ENCODE measurements at places on chromosomes 12 and 14.

DNA sequence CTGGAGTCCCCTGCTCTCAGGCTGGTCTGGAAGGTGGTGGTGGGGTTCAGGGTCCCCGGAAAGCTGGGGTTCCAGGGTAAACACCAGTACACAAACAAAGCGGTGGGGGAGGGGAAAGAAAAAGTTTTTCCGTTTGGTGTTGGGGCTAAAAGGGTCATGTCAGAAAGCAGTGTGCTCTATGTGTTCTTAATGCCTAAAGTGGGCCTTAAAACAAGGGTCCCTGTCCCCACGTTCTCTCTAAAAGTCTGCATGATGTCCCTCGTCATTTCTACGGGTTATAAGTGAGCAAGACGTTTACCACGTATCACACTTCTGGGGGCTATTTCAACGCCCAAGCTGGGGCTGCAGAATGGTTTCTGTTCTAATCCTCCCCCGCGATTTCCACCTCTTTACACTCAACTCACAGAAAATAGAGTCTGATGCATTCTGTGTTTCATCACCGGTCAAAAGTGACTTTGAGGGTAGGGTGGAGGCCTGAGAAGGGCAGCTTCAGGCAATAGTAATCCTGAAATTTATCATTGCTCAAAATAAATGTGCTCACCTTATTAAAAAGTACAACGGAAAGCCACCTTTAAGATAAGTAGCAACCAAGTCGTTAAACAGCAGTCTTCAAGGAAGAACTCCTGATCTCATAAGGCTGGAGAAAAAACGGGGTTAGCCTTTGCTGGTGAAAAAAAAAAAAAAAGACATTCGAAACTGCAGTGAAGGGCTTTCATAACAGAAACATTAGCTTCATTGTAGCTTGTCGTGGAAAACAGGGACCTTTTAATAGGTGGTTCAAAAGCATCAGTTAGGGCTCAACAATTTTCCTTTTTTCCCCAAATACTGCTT lies 63.9 kb upstream of the PTGR2 start:
- DNase-seq, result no peak

GRCh38 chr14:95282354-95282985 lies 37.2 kb downstream of the CLMN start:
- no peak for DNase-seq

DNA sequence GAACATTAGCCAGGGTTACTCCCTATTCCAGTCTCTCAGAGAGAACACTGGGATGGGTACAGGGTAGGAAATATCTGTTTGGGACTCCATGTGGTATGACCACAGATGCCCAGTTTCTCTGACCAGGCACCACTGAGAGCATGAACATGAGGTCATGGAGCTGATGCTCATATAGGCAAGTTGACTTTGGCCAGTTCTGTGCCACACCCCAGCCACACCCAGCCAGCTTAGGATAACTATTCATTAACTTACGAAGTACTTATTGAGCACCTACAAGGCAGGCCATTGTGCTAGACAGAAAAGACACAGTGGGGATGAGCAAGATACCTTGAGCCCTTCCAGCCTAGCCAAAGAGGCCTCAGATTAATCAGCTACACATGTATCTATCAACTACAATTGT lies 262.5 kb downstream of the DPF3 start:
- DNase-seq, result no peak

GRCh38 chr12:5546616-5547015 lies 114.7 kb downstream of the NTF3 start:
- no peak for DNase-seq

- DNase-seq, result no peak
Measured at GRCh38 chr14:98444077-98444476, 827.9 kb downstream of the BCL11B start.

DNA sequence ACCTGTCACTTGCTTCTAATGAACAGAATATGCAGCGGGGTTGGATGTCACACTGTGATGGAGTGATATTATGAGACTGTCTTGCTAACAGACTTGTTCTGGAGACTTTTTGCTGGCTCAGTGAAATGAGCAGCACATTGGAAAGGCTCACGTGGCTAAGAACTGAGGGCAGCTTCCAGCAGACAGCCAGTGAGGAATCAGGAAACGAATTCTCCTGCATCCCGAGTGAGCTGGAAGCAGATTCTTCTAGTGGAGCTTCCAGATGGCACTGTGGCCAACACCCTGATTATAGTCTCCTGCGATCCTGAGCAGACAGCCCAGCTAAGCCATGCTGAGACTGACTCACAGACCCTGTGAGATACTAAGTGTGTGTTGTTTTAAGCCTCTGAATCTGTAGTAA lies 16.1 kb upstream of the TSPAN9 start:
- DNase-seq, result no peak

DNA sequence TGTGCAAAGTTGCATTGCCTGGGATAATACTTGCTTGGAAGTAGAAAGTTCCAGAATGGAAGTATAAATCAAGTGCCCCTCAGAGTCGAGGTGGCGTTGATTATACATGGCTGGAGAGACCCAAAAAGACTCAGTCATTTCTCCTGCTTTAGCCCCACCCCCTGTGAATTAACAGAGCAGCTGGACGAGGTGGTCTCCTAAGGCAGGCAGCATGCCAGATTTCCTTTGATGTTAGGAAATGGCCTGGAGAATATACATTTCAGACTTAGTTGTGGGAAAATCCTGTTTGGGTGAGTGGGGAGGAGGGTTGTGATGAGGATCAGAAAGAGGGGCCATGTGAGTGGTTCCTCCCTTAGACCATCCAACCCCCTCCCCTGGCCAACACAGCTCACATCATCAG lies 406.1 kb upstream of the TMPO start:
- DNase-seq, result no peak

- DNase-seq, result no peak
Measured at GRCh38 chr12:131800594-131801135, 27.5 kb upstream of the MMP17 start.

DNA sequence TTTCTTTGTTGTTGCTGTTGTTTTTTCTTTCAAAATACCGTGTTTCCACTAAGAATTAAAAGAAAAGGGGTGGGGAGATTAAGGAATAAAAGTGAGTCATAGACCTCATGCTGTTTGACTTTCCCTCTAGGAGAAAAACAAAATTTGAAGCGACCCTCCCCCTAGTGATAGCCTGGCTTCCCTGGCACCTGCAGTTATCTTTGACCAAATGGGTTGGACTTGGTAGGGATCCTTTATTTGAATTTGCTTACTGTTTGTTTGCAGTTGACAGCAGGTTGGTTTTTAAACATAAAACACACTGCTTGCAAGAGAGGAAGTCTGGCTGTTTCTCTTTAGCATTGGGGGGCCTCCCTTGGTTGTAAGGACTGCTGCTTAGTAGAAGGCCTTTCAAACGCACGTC lies 14.0 kb downstream of the OTX2 start:
- no peak for DNase-seq

DNA sequence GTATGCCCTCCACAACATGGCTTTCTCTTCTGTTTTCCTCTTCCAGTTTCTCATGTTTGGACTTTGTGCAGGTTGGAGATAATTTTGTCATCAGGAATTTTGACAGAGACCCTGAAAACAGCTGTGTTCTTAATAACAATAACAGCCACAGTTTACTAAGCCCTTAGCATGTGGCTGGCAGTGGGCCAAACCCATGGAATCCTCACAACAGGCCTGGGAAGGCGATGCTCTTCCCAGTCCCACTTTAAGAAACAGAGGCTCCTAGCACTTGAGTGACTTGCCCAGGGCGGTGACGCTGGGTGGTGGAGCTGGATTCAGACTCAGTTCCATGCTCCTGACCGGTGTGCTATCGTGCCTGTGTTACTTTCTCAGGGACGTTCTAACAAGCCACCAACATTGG lies 20.1 kb upstream of the PLEKHG3 start:
- DNase-seq, result no peak

DNA sequence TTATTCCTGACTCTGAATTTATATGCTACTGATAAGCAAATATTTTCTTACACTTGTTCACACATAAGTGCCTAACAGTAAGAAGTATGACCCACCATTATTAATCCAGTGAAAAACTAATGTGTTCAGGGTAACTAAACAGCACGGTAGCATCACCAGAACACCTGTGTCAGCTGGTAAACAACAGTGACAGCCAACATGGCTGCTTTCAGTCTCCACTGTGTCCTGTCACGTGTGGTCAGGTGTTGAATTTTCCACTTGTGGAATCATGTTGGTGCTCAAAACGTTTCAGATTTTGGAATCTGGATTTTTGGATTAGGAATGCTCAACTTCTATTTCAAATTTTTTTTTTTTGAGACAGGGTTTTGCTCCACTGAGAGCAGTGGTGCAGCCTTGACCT lies 14.3 kb upstream of the ATP23 start:
- DNase-seq, result peak; percentile 22

DNA sequence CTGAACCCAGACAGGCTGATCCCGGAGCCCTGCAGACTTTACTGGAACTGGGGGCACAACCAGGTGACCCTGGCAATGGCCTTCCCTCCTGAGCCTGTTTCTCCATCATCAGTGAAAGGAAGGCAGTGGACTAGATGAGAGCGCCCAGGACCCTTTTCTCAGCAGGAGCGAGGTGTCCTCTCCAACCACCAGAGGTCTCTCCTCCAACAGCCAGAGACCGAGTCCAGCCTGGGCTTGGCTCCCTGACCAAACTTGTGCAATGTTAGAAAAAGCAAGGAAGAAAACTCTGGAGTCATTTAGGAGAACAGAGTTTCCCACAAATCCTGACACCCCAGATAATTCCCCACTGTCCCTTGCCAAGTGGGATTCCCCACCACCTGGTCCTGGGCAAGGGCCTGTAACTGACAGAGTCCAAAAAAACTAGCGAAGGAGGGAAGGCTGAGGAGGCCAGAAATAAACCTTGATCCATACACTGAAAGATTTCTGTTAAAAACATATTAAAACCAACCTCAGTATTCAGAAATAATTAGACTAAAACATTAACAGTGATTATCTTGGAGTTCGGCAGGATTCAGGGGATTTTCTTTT lies 9.0 kb downstream of the RPS6KL1 start:
- no peak for DNase-seq

DNA sequence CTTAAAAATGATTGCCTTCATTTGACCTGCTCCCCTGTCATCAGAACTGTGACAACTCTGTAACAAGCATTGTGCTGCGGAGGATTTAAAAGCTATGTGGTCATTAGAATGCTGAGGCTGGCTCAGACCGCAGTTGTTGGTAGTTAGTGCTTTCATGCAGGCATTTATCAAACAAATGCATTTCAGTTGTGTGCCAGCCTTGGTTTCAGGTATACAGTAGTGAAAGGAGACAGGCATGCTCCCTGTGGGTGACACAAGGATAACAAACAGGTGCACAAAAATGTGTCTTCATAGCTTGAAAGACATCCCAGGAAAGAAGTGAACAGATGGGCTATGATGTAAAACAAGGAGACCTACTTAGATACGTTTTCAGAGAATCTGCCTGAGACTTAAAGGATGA lies 60.6 kb downstream of the MARK3 start:
- no peak for DNase-seq

- DNase-seq, result no peak
Measured at GRCh38 chr12:119914666-119915065, 37.5 kb upstream of the CIT start.

DNA sequence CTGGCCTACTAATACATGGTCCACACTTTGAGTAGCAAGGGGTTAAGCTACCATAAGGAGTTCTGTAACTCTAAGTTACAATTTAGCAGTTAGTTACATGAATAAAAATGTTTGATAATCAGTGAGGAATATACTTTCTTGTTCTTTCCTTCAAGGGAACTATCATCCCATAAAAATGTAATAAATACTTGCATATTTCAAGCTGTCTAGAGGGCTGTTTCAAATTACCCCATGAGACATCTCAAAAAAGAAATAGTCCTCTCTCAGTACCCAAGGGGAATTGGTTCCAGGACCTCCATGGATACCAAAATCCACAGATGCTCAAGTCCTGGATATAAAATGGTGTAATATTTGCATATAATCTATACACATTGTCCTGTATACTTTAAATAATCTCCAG lies 48.7 kb upstream of the GNG2 start:
- no peak for DNase-seq

- no peak for DNase-seq
Measured at GRCh38 chr12:252636-253035, 10.0 kb downstream of the SLC6A13 start.

GRCh38 chr14:64801046-64801445 lies 78.7 kb downstream of the SPTB start:
- DNase-seq, result no peak

- DNase-seq, result no peak
Measured at GRCh38 chr12:120649442-120650232, 9.2 kb downstream of the CABP1 start.

- DNase-seq, result no peak
Measured at GRCh38 chr14:85572845-85573244, 42.9 kb downstream of the FLRT2 start.

DNA sequence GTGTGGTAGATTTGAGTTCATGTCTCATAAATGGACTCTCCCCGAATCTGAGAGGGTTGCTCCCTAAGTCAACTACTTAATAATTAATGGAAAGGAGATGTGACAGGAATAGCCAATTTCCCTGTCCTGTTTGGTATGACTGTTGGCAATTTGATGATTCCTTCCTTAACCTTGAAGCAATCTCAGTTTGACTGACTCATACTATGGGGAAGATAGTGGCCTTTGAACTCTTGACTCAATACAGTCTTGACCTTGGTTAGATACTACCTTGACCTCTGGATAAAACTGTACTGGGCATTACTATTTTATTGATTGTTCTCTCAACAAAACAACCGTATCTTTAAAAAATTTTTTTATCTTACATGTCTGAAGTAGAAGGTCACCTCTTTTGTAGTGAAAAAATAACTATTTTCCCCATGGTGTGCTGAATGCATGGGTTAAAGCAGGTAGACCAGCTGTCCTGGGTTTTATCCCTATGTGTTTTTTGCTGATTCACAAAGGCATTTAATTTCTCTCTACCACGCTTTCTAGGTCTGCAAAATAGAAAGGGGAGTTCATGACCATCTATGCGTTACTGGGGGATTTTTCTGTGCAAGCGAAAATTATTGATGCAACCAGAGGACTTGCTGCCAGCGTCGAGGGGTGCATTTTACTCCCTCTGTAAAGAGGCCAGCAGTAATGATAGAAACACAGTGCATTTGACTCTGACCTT lies 80.1 kb downstream of the ETV6 start:
- DNase-seq, result no peak

DNA sequence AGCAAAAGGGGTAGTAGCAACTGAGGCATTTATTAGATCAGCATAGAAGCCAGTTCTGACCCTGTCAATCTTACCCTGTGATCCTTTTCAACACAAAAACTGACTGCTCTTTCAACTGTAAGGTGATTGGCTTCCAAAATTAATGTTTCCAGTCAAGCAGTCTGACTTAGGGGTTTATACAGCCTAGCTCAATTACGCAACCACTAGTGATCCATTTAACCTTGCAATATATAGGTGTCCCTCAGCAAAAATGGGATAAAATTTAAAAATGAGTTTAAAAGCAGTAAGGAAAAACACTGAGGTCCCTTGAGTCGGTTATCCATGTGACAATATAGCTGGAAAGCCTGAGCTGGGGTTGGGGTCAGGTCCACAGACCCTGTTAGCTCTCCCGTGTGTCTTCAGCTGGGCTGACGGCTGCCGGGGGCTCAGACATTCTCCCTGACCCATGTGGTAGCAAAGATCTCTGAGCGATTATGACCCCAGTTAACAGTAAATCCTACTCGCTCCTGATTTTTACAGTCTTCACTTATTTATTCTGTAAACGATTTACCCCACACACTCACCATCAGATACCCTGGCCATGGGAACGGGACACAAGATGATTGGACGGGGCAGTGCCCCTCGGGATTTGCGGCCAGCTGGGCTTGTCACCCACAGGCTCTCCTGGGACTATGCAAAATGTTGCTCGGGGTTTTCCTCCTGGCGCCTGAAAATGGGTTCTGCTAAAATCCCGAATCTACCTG lies 16.6 kb downstream of the ADGRD1 start:
- DNase-seq, result no peak

- DNase-seq, result no peak
Measured at GRCh38 chr12:54371328-54372112, 7.2 kb upstream of the GPR84 start.

All from NCI-H774 (cell line).